T-helper 9 cell (primary cell): ENCODE measurements at places on chromosomes 2 and 18.

DNA sequence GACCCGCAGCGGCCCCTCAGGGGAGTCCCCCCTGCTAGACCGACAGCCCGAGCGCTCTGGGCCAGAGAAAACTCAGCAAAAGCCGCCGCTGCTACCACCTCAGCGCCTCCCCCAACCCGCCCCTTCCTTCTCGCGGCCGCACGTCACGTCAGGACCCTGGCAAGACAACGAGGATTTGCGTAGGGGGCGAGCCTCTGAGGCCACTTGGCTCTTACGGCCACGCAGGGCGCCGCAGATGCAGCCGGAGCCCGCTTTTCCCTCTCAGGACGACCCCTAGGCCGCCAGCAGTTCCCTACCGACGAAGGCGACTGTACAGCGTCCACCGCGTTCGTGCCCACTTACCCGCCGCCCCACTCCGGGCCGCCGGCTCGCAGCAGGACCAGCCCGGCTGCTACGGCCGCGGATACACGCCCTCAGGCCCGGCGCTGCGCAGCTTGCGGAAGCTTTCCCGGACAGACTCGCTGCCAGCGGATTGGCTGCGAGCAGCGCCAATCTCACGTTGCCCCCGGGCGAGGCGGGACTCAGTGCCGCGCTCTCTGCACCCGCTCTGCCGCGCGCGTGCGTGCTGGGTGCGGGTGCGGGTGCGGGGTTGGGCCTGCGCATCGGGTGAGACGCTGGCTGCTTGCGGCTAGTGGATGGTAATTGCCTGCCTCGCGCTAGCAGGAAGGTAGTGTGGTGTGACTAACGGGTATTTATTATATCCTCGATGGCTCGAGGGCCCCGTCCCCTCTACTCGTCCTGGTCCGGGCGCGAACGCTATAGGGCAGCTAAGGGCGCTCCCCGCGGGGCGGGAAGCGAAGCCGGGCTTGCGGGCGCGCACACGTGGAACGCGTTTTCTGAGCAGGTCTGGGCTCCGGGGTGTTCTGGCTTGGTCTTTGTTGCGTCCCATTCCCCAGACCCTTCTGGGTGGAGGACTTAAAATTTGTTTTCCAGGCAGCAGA, at the start of the genes ORMDL1 and PMS1:
ORMDL1 (minus strand) TSS at position 413 of the 941 bp plus-strand sequence. CDS start 1,744 bp downstream, outside the sequence.
PMS1 (plus strand) TSS at position 524 of the 941 bp plus-strand sequence. CDS start 7,360 bp downstream, outside the sequence.
- peak; percentile 90 for DNase-seq

- DNase-seq: no peak
These were observed 1153.3 kb upstream of the TMEFF2 start for GRCh38 chr2:193348055-193348454.

GRCh38 chr2:134412639-134412999, 158.7 kb downstream of the MGAT5 start:
- DNase-seq: no peak

DNA sequence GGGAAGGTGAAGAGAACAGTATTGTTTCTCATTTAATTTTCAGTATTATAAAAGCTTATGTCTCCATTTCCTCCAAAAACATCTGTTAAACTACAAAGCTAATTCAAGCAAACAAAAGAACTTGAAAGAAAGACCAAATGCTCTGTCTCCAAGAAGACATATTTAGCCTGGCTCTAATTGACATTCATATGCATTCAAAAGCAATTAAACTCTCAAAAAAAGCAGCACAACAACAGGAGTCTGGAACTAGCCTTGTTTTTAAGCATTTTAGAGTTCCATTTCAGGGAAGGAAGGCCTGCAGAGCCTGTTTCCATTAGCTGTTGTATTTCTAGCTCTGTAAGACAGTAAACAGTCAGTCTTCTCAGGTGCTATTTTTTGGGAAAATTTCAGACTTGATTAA, 447.9 kb downstream of the TDRD15 start:
- no peak for DNase-seq

DNA sequence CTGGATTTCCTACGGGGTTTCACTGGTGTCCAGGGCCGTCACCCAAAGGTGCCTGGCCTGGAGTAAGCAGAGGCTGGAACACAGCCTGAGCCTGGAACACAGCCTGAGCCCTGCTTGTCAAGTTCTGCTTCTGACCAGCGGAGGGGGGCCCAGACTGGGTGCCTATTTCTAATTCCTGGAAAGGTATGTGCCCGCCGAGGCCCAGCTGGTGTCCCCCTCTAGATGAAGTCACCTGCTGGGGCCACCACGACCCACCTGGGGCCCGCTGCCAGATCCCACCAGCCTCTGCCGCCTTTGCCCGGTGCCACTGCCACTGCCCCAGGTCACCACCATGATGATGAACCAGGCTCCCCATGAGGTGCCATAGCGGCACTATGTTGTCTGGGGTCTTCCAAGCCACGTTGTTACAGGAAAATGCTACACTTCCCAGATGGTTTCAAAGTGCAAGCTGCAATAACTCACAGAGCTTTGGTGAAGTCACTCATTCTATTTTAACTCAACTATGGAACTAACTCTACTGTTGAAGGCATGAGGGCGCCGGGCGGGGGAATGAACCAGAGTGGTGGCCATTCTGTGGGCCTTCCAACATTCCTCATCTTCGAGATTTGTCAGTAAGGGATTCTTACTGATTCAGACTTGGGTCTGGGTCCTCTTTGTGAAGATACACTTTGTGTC, 40.9 kb upstream of the LAPTM4A start:
- no peak for DNase-seq

DNA sequence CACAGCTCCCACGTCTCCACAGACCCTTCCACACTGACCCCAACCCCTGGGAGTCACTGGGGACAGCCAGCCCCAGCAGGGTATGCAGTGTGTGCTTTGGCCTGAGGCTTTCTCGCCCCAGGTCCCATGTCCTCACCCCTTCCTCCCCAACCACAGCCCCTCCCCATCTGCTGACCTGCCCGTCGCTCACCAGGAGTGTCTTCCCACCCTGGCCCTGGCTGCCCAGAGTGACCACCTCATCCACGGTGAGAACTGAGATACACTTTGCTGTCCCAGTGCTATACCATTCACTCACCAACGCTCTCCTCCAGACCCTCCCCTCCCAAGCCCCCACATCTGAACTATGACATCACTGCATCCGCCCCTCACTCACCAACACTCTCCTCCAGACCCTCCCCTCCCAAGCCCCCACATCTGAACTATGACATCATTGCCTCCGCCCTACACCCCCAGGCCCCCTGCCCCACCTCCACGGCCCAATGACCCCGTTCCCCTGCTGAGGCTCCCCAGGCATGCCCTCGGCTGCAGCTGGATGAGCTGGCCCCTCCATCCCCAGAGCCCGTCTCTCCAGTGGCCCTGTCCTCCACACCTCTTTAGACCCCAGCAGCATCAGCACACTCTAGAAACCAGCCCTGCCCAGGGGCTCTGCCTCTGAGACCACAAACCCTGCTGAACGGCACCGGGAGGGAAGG, 55.2 kb downstream of the ANKMY1 start:
- no peak for DNase-seq

DNA sequence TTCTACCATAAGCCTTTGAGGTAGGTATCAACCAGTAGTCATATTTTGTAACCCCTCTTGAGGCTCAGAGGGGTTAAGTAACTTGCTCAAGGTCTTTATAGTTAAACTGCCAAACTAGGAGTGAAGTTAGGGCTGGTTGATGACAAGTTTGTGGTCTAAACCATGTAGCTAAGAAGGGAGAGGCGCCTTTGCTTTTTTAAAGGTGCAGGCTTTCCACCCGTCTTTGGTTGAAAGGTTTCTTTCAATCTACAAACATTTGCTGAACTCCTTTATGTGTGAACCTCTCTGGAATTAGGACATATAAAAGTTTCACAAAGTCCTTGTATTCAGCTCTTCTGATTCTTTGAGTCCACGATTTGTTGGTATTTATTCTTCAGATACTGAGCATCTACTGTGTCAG, 2.4 kb upstream of the MTA3 start:
- no peak for DNase-seq

DNA sequence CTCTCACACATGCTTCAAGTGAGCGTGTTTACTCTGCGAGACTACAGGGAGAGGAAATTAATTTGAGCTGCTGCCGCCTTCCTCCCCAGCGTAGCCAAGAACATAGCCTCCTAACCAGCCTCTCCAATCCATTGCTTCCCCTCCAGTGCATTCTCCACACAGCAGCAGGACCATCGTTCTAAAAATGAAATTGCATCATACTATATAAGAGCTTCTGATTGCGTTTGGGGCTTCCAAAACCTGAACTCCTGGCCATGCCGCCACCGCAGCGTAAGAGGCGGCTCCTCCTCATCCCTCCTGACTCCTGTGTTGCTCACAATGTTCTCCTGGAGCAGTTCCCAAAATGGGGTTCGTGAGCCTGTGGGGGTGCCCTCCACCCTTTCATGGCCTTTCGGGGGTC, 142.1 kb downstream of the MYT1L start:
- DNase-seq: no peak

- no peak for DNase-seq
These were observed 89.0 kb downstream of the ZNF532 start for GRCh38 chr18:58953627-58954026.

- no peak for DNase-seq
These were observed 315.0 kb downstream of the CTNNA2 start for GRCh38 chr2:79827881-79828280.

DNA sequence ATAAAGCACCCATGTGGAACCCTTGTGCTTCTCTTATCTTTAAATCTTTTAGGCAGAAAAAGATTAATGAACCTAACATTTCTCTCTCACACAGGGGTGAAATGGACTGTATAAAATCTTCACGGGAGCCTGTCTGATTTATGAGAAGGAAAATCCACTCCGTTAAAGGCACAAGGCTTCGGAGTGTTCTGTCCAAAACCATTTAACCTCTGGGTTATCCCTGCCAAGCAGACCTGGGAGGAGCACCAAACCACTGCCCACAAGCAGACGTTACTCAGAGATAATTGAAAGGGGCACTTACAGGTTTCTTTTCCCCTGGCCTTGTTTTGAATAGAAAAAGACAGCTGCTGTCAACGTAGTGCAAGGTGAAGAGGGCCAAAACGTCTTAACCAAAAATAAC, 184.4 kb upstream of the DOK6 start:
- no peak for DNase-seq

- no peak for DNase-seq
These were observed 26.2 kb upstream of the PMAIP1 start for GRCh38 chr18:59873641-59874040.

GRCh38 chr2:199850218-199850717, 724 bp downstream of the FTCDNL1 start:
- DNase-seq: no peak

- DNase-seq: no peak
These were observed 750.2 kb downstream of the SLC4A3 start for GRCh38 chr2:220377482-220378155.

DNA sequence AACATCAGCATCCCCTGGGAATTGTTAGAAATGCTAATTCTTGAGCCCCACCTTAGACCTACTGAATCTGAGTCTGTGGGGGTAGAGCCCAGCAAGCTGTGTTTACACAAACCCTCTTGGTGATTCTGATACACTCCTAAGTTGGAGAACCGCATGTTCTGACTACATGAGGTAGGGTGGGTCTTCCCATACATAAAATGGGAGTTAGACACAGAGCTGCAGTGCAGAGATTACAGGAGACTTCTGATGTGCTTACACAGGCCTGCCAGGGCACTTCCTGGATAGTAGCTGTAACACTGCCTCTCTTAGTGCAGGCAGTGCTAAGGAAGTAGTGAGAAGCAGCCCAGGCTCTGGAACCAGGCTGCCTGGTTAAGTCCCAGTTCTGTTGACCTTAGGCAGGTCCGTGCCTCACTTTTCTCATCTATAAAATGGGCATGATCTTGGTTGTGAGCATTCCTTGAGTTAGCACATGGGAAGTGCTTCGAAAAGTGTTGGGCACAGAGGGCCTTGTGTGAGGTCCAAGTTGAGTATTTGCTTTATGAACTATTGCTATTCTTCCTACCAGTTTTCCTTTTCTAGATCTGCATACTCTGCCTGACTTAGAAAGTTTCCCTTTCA, 67.3 kb downstream of the GLI2 start:
- DNase-seq: no peak

DNA sequence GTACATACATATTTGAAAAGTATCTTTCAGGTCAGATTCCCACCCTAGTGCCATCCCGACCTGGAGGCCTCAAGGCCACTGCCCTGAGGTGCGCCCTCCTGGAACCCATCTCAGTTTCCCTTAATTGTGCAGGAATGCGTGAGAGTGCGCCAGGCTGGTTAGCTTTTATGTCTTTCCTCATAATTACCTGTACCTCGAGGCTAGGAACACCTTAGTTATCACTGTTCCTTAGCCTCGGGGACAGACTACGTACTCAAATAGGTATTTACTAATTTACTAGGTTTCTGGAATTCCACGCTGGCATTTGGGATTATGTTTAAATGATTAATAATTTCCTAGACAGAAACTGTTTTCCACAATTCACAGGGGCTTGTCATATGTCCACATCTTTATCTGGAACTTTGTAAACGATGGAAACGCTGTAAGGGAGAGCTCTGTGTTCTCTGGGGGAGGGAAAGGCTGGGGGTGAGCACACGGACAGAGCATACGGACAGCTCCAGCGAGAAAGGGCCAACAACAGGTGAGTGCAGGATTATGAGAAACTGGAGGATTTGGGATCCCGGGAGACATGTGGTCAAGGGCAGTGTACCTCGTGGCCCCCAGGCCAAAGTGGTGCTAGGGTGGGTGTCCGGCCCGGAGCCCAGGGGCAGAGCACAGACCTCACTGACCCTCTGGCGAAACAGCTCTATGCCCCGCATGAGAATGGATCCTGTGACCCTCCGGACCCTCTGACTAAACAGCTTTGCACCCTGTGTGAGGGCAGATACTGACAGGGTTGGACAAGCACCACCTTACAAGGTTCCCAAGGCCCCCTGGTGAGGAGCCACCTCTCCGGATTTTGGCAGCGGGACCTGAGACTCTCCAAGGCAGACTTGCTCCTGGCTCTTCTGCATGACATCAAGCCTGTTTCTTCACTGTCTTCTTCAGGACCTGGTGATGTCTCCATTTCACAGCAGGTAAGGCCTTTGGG, 102.0 kb upstream of the PXDN start:
- no peak for DNase-seq

DNA sequence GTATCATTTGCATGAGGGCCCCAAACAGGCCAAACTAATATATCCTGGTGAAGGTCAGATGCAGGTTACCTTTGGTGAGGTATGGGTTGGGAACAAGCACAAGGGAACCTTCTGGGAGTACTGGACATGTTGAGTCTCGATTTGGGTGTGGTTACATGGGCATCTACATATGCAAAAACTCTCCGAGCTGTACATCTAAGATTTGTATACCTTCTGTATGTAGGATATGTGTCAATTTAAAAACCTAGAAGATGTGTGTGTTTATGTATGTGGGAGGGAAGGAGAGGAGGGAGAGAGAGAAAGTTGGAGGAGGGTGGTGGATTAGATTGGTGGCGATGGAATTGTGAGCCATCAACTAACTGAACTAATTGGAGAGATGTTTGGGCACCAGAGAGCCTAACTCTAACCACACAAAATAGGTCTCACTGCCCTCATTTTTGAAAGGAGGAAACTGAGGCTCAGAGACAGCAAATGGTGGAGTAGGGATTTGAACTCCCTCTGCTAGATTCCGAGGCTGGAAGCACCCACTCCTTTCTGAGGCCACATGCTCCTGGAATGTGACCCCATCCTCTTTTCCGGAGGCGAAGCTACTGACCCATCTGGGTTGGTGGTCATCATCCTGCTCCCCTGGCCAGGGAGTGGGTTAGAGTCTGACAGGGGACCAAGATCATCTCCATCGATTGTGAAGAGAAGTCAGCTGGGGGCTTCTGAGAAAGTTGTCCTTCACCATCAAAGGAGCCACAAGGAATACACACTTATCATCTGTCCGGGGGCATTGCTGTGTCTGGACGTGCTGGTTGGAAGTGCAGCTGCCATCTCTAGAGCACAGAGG, 107.3 kb upstream of the MYCN start:
- DNase-seq: no peak

- no peak for DNase-seq
These were observed 16.8 kb upstream of the ALLC start for GRCh38 chr2:3641181-3641580.
